ENCODE measurements at places on chromosomes 16 and 17. TPM values are rescaled to one million over a fixed set of nuclear protein-coding genes. Genes with fewer than 3 reads are reported as not detected.
A peak's percentile ranks its signal among the peaks of the same experiment; 100 is the strongest.

- H3K27me3 ChIP-seq = peaks cover 8% of the 10 kb centered on the region
- peaks cover 5% of the 10 kb centered on the region for H3K4me1 ChIP-seq
- H3K36me3 ChIP-seq = no peaks in the 10 kb centered on the region
- peak; percentile 58 for DNase-seq
- H3K27ac ChIP-seq = no peak overlapping the region
- no peak overlapping the region for H3K4me3 ChIP-seq
Observed at GRCh38 chr16:26316683-26317464, 625.1 kb downstream of the HS3ST4 start.

ADGRG3 gene
- total RNA-seq = not detected

GRCh38 chr17:43517615-43518386, 28.3 kb downstream of the ETV4 start:
- H3K4me1 ChIP-seq = no peaks in the 10 kb centered on the region
- peaks cover 24% of the 10 kb centered on the region for H3K36me3 ChIP-seq
- no peak overlapping the region for H3K27ac ChIP-seq
- no peak for DNase-seq

GRCh38 chr16:30457256-30457655, 11.6 kb upstream of the SEPHS2 start:
- H3K36me3 ChIP-seq = no peaks in the 10 kb centered on the region
- peaks cover 2% of the 10 kb centered on the region for H3K4me1 ChIP-seq
- no peak for DNase-seq
- H3K27me3 ChIP-seq = peaks cover 2% of the 10 kb centered on the region
- H3K4me3 ChIP-seq = no peak overlapping the region

CHMP1A gene
- total RNA-seq = 106 TPM

GRCh38 chr17:67585077-67585602, 132.6 kb upstream of the NOL11 start:
- H3K4me1 ChIP-seq = peaks cover 25% of the 10 kb centered on the region
- peak overlapping the region; percentile 64 for H3K27ac ChIP-seq
- H3K27me3 ChIP-seq = no peaks in the 10 kb centered on the region
- no peak overlapping the region for H3K4me3 ChIP-seq
- DNase-seq = no peak
- peaks cover 4% of the 10 kb centered on the region for H3K36me3 ChIP-seq

DNA sequence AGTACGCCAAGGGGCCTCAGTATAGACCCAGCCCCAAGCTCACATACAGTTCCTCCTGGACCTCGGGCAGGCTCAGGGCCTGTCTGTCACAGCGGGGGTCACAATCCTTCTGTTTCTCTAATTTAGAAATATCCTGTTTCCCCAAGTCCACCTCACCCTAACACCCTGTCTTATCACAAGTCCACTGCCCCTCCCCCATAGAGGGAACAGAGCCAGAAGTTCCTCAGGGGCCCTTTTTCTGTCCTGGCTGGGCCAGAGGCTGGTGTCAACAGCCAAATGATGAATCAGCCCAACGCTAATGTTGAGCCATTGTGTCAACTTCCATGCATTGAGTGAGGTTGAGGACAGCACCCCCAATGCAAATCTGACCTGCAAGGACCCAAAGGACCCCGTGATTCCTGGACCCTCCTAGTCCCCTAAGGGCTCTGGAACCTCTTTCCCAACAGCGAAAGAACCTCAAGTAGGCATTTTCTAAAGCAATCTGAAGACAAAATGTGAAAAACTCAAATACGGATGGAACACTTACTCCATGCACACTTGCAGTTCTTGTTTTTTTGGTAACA, 58.6 kb downstream of the PECAM1 start:
- no peaks in the 10 kb centered on the region for H3K27me3 ChIP-seq
- no peaks in the 10 kb centered on the region for H3K36me3 ChIP-seq
- no peak overlapping the region for H3K27ac ChIP-seq
- H3K4me3 ChIP-seq = no peak overlapping the region

DNA sequence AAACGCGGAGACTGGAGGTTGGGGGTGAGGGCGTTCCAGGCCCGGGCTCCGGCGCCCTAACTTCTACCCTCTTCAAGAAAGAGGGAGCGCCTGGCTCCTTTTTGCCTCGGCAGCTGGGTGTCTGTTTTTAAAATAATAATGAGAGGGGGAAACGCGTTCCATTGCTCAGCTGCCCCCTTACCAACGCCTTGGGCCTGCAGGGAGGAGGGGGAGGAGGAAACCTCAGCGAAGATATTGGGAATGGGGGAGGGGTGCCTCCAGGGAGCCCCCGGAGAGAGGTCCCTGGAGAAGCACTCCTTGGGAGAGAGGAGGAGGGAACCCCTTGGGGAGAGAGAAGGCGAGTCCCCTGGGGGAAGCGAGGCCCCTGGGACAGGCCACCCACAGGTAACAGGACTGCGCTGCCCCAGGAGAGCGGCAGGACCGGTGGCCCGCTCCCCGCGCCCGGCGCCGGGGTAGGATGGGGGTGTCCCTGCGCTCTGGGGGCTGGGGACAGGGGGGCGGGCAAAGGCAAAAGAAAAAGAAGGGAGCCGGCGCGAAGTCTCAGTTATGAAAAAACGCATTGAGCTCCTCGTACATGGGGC, 2.7 kb downstream of the NEUROD2 start:
- no peak for DNase-seq
- no peak overlapping the region for H3K27ac ChIP-seq
- H3K4me1 ChIP-seq = peaks cover 9% of the 10 kb centered on the region
- no peaks in the 10 kb centered on the region for H3K36me3 ChIP-seq
- H3K4me3 ChIP-seq = no peak overlapping the region
- H3K27me3 ChIP-seq = peaks cover 95% of the 10 kb centered on the region

ANKS4B gene
- not detected for total RNA-seq

DNA sequence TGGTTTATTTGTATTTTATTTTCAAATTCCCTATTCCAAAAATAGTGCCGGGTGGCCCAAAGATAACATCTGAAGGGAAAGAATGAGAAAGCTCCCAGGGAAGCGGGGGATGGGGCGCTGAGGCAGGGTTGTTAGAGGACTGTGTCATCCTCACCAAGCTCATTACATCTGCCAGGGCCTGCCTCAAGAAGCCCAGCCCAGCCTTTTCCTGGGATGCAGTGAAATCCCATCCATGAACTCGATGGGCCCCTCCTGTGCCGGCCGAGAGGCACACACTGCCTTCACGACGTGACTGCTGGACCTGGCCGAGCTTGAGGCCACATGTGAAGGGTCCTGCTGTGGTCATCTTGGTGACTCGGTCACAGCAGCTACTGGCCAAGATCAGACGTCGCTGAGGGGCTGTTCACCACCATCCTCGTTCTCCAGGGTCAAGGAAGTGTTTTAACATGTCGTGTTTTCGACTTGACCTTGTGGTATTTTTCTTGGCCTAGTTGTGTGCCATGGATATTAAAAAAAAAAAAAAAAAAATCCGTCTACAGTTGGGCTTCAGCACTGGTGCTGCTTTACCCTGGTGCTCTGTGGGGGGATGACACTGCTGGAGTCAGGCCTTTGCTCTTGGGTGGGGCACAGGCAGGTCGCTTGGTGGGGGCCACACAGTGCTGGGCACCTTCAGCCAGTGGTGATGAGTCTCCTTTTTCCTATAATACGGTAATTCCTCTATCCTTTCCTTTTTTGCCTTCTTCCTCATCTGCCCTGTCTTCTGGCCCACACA, 4.9 kb downstream of the TIMM22 start:
- H3K27ac ChIP-seq = peak overlapping the region; percentile 39
- H3K4me1 ChIP-seq = peaks cover 45% of the 10 kb centered on the region
- no peak for DNase-seq
- H3K4me3 ChIP-seq = no peak overlapping the region

GRCh38 chr16:65124596-65124995, 2.7 kb upstream of the CDH11 start:
- peaks cover 35% of the 10 kb centered on the region for H3K4me1 ChIP-seq
- peak overlapping the region; percentile 82 for H3K27ac ChIP-seq
- DNase-seq = no peak
- H3K4me3 ChIP-seq = peak overlapping the region; percentile 80
- no peaks in the 10 kb centered on the region for H3K36me3 ChIP-seq

CDT1 gene
- total RNA-seq = 14.6 TPM

DNA sequence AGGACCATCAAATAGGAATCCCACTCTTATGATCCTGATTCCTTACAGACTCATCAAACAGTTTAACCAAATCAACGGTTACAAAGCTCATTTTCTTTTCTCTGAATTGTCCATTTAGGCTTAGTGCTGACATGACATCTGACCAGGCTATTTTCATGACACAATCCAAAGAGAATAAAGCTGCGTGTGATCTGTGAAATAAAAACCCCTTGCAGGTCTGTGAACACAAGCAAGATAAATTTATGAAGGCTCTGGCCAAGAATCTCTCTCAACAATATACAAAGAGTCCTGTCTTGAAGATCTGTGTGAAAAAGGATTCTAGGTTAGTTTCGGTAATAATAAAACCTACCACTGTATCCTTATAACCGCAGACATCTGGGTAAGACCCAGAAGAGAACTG, 22.0 kb downstream of the COG1 start:
- DNase-seq = no peak
- H3K27ac ChIP-seq = no peak overlapping the region
- no peak overlapping the region for H3K4me3 ChIP-seq
- no peaks in the 10 kb centered on the region for H3K4me1 ChIP-seq

GRCh38 chr17:64259922-64260321, 3.1 kb downstream of the TEX2 start:
- H3K36me3 ChIP-seq = no peaks in the 10 kb centered on the region
- peaks cover 36% of the 10 kb centered on the region for H3K4me1 ChIP-seq
- H3K27me3 ChIP-seq = no peaks in the 10 kb centered on the region
- H3K27ac ChIP-seq = no peak overlapping the region
- H3K4me3 ChIP-seq = no peak overlapping the region
- DNase-seq = no peak

- H3K27me3 ChIP-seq = no peaks in the 10 kb centered on the region
- peak overlapping the region; percentile 1 for H3K4me3 ChIP-seq
- no peak for DNase-seq
- peaks cover 3% of the 10 kb centered on the region for H3K36me3 ChIP-seq
- peaks cover 77% of the 10 kb centered on the region for H3K4me1 ChIP-seq
- peak overlapping the region; percentile 92 for H3K27ac ChIP-seq
Observed at GRCh38 chr16:85195900-85196772, 83.9 kb upstream of the CIBAR2 start.

PDK2 gene
- 45.4 TPM for total RNA-seq

GRCh38 chr17:68343976-68344375, 52.7 kb downstream of the ARSG start:
- no peaks in the 10 kb centered on the region for H3K4me1 ChIP-seq
- no peak for DNase-seq
- no peaks in the 10 kb centered on the region for H3K27me3 ChIP-seq
- no peaks in the 10 kb centered on the region for H3K36me3 ChIP-seq
- no peak overlapping the region for H3K27ac ChIP-seq

GRCh38 chr17:44601973-44602372, 44.7 kb downstream of the FZD2 start:
- no peak overlapping the region for H3K4me3 ChIP-seq
- H3K4me1 ChIP-seq = peaks cover 54% of the 10 kb centered on the region
- no peak for DNase-seq
- H3K27me3 ChIP-seq = no peaks in the 10 kb centered on the region
- no peaks in the 10 kb centered on the region for H3K36me3 ChIP-seq

- H3K36me3 ChIP-seq = peaks cover 12% of the 10 kb centered on the region
- H3K4me3 ChIP-seq = no peak overlapping the region
- H3K4me1 ChIP-seq = peaks cover 22% of the 10 kb centered on the region
- H3K27ac ChIP-seq = peak overlapping the region; percentile 82
Observed at GRCh38 chr16:27579087-27579980, 29.4 kb downstream of the KATNIP start.

TACO1 gene
- total RNA-seq = 14.2 TPM

DNA sequence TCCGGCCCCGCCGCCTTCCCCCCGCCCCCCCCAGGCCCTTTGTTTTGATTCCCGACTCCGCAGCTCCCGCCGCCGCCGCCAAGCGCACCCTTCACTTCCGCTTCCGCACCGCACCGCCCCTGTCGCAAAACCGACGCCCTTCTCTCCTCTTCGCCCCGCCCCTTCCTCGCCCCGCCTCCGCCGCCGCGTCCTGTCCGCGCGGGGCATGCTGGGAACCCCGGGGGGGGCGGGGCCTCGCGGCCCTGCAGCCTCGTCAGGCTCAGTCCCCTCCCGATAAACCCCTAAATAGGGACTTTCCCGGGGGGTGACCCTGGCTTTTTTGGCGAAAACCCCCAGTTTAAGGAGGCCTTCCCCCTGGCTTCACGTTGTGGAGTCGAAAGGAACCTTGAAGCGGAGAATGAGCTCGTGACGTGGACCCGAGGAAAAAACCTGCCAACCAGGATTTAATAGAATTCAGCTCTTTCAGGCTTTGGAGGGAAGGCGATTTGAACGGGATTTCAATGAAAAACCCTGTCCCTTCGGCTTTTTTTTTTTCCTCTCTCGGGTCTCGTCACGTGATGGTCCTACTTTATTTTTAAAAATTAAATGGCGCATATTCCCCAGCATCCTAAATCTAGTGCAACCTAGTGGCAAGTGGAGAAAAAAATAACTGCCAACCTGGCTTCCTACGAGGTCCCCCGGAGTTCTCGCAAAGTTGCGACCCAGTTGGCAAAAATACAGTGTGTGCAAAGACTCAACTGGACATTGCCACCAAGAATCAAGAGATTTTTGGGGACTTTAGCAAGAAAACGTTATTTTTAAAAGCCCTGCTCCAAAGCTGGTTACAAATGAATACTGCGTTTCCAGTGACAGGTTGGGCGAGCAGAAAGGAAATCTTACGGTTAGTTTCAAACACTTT, at the start of gene MARF1:
TSS of gene MARF1 (minus strand) at position 107 of the 898 bp plus-strand sequence. CDS start 3,921 bp downstream, outside the sequence.
- no peaks in the 10 kb centered on the region for H3K27me3 ChIP-seq
- peak within 1 kb of the TSS; percentile 98 for H3K27ac ChIP-seq
- peak; percentile 99 for DNase-seq
- H3K4me3 ChIP-seq = peak within 1 kb of the TSS; percentile 85
- peaks cover 8% of the 10 kb centered on the region for H3K36me3 ChIP-seq

ALOXE3 gene
- total RNA-seq = not detected

KRT13 gene
- total RNA-seq = 7.0 TPM

DNA sequence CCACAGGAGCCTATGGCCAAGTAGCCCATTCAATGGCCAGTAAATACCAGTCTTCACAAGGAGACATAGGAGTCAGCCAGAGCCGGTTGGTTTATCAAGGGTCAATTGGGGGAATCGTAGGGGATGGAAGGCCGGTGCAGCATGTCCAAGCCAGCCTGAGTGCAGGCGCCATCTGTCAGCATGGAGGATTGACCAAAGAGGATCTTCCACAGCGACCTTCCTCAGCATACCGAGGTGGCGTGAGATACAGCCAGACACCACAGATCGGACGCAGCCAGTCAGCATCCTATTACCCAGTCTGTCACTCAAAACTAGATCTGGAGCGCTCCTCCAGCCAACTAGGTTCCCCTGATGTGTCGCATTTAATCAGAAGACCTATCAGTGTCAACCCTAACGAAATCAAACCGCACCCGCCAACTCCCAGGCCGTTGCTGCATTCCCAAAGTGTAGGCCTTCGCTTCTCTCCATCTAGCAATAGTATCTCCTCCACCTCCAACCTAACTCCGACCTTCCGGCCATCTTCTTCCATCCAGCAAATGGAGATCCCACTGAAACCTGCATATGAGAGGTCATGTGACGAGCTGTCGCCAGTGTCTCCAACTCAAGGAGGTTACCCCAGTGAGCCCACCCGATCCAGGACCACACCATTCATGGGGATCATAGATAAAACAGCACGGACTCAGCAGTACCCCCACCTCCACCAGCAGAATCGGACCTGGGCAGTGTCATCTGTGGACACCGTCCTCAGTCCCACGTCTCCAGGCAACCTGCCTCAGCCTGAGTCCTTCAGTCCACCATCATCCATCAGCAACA, 25.0 kb downstream of the CYB561 start:
- no peak overlapping the region for H3K27ac ChIP-seq
- no peaks in the 10 kb centered on the region for H3K27me3 ChIP-seq

- H3K27me3 ChIP-seq = peaks cover 2% of the 10 kb centered on the region
- H3K36me3 ChIP-seq = no peaks in the 10 kb centered on the region
- no peak overlapping the region for H3K4me3 ChIP-seq
- DNase-seq = peak; percentile 68
- no peaks in the 10 kb centered on the region for H3K4me1 ChIP-seq
- no peak overlapping the region for H3K27ac ChIP-seq
Observed at GRCh38 chr16:63289834-63290460, 1253.7 kb upstream of the CDH8 start.
